Dermis microvascular lymphatic vessel endothelial cell (primary cell): ENCODE measurements at places on chromosomes 7 and 10. TPM values are rescaled to one million over a fixed set of nuclear protein-coding genes. Genes with fewer than 3 reads are reported as not detected.

GRCh38 chr7:47535035-47535703, 46.7 kb downstream of the TNS3 start:
- DNase-seq: no peak

DNA sequence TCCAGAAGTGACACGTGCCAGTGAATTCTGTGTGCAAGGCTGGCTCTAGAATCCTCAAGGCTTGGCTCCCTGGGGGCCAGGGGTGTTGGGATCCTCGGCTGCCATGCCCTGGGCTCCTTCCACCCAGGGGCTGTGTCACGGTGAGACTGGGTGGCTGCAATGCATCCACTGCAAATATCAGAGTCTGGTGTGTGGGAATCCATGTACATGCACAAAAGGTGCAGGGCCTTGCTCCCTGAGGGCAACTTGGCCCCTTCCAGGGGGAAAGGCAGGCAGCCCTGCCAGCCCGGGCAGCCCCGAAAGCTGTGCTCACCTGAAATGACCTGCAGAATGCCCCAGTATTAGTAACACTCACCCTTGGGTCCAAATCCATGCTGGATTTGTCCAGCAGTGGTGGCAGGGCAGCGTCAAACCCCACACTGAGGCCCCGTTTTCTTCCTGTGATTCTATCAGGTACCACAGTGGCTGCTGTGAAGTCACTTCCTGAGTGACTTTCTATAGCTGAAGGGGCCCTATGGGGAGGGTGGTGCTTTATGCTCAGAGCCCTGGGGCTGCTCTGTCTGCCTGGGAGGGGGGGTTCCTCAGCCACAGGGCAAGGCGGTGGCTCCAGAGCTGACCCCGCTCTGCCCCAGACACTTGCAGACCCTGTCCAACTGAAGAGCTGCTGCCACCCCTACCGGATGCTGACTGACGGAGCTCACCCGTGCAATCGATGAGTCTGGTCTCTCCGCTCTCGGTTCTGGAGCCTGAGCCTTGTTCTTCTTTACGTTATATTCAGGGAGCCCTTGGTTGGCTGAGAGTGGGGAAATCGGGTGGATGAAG, 317.7 kb downstream of the GLRX3 start:
- no peak for DNase-seq

Gene SPDYE6
- total RNA-seq: not detected in 2 replicates

DNA sequence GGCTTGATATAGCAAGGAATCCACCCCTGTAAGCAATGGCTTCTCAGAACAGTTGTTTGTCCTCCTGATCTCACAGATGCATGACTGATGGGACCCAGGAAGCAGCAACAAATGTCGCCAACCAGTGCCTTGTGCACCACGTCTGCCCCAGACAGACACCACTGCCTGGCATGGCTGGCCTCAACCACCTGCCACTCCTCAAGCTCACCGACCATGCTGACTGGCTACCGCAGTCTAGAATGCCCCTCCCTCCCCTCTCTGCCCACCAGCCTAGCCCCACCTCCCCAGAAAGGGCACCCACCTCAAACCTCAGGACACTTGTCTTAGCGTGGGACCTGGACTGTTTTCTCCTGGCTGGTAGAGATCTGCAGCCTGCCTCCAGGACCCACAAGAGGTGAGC, 24.0 kb downstream of the LRRC20 start:
- no peak for DNase-seq

- no peak for DNase-seq
Measured at GRCh38 chr7:55476852-55477780, 95.2 kb downstream of the VOPP1 start.

Gene CTAGE8
- total RNA-seq: under 0.01 and 0.13 TPM in 2 replicates

DNA sequence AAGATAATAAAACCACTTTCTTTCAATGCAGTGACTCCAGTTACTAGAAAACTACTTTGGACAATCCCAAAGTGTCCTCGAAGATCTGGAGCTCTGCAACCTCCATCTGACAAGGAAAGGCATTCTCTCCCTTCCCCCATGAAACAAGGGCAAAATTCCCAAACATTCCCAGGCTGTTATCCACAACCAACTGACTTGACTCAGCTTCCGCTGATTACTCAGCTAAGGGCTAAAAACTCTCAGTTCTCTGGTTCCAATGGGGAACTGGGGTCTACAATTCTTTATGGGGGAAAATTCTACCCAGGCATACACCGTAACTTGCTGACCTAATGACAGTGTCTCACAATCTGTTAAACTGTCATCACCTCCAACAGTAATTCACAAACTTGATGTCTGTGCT, 48.4 kb downstream of the SFMBT2 start:
- DNase-seq: no peak

Gene NAPEPLD
- total RNA-seq: 2.8 and 3.4 TPM in 2 replicates

Gene SLC16A9
- 0.26 TPM in 1 of 2 replicates, not detected in the other for total RNA-seq

- DNase-seq: no peak
Measured at GRCh38 chr10:71795248-71795647, 21.9 kb upstream of the VSIR start.

DNA sequence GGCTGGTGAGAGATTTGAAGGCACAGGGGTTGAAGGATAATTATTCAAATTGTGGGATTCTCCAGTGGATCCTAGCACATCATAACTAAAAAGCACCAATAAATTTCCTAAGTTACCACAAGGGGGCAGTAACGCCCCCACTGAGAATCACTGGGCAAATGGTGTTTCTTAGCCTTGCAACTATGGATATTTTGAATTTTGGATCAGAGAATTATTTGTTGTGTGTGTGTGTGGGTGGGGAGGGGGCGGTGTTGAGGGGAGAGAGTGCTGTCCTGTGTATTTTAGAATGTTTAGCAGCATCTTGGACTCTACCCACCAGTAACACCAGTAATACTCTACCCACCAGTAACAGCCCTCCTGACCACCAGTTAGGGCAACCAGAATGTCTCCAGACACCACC, 63.3 kb upstream of the PRKG1 start:
- DNase-seq: peak; percentile 22
